ENCODE measurements at places on chromosomes 1 and 21. TPM values are rescaled to one million over a fixed set of nuclear protein-coding genes. Genes with fewer than 3 reads are reported as not detected.

Gene AMY1B
- total RNA-seq: not detected

Gene MYBPH
- total RNA-seq: not detected

Gene LCA5L
- total RNA-seq: 0.32 TPM

GRCh38 chr1:62508187-62508758, 71.4 kb downstream of the USP1 start:
- peaks cover 4% of the 10 kb centered on the region for H3K36me3 ChIP-seq
- no peak overlapping the region for H3K27ac ChIP-seq
- no peaks in the 10 kb centered on the region for H3K27me3 ChIP-seq
- DNase-seq: no peak
- no peak overlapping the region for H3K4me3 ChIP-seq
- no peaks in the 10 kb centered on the region for H3K4me1 ChIP-seq

Gene IL20
- total RNA-seq: not detected

GRCh38 chr1:1677718-1678580, 14.6 kb downstream of the SLC35E2B start:
- H3K27ac ChIP-seq: peak overlapping the region; percentile 90
- DNase-seq: peak; percentile 35
- H3K27me3 ChIP-seq: no peaks in the 10 kb centered on the region
- H3K36me3 ChIP-seq: peaks cover 7% of the 10 kb centered on the region

DNA sequence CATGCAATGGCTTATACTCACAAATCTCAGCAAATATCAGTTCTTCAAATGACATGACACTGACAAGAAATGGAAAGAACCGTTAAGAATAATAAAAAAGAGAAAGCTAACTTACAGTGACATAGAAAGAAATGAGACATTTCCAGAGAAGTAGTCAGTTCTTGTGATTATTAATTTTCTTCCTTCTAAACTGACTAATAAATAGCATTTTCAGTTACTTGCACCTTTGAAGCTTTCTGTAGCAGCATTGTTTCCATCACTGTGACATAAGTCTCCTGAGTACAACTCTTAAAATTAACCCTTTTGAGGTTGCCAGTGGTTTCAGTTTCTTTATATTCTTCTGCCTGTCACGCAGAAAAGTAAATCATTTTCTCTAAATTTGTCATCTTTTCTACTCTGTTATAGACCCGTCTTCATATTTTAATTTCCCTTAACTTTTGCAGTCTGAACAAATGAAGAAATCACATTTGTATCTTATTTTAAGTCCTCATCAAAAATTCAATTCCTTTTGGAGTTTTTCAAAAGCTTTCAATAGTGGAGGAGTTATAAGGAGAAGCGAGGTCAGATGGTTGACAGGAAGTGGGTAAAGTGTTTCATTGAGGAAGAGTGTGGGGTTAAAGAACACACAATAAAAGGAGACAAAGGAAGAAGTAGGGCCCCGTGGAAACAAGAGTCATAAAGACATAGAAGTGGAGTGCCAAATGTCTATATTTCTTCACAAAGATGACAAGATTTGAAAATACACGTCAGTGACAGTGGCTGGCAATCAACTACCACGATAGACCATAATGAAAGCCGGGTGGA, 57.9 kb upstream of the S1PR1 start:
- peak; percentile 29 for DNase-seq
- no peaks in the 10 kb centered on the region for H3K27me3 ChIP-seq
- H3K4me3 ChIP-seq: peak overlapping the region; percentile 81
- H3K36me3 ChIP-seq: peaks cover 4% of the 10 kb centered on the region
- peak overlapping the region; percentile 100 for H3K27ac ChIP-seq

DNA sequence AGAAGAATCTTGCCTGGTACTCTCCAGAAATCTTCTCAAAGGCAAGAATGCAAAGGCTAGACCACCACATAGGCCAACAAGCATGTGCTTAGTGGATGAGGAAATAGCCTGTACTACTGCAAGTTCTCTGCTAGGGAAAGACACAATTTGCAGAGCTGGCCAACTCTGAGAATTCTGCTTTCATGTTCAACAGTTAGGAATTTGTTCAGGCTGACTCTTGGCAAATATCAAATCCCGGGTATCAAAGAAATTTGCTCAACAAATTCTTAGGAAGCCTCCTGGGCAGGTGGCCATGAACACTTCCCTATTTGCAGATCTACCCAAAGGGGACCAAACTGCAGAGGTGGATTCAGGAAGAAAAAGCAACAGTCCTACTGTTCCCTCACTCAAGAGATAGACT, 15.0 kb upstream of the H3-3A start:
- H3K4me1 ChIP-seq: no peaks in the 10 kb centered on the region
- H3K4me3 ChIP-seq: no peak overlapping the region
- DNase-seq: no peak
- H3K27me3 ChIP-seq: peaks cover 5% of the 10 kb centered on the region
- no peaks in the 10 kb centered on the region for H3K36me3 ChIP-seq
- H3K27ac ChIP-seq: no peak overlapping the region

Gene ZNF683
- total RNA-seq: not detected

GRCh38 chr1:231318568-231318967, 19.1 kb downstream of the EXOC8 start:
- H3K27me3 ChIP-seq: peaks cover 1% of the 10 kb centered on the region
- H3K36me3 ChIP-seq: no peaks in the 10 kb centered on the region
- no peak overlapping the region for H3K27ac ChIP-seq
- no peak overlapping the region for H3K4me3 ChIP-seq

Gene PLXNA2
- 0.37 TPM for total RNA-seq

GRCh38 chr1:170669107-170669445, 5.1 kb downstream of the PRRX1 start:
- no peaks in the 10 kb centered on the region for H3K36me3 ChIP-seq
- peaks cover 8% of the 10 kb centered on the region for H3K4me1 ChIP-seq
- H3K27ac ChIP-seq: no peak overlapping the region
- H3K4me3 ChIP-seq: no peak overlapping the region
- no peak for DNase-seq

DNA sequence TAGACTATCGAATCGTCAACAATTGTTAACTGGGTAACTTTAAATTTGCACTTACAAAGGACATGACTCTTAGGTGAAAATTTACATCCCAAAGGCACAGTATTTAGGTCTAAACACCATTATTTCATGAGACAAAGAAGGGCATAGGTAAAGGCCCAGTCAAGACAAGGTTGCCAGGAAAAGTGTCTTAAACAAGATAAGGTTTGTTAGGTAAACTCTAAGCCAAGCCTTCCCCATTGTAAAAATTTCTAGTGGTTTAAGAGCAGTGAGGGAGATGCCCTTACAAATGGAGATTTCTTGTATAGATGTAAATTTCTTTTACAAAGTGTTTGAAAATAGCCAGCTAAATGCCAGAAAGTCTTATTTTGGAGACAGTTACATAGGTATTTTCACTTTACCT, 36.9 kb upstream of the FNBP1L start:
- H3K27me3 ChIP-seq: peaks cover 18% of the 10 kb centered on the region
- no peak overlapping the region for H3K4me3 ChIP-seq
- H3K27ac ChIP-seq: no peak overlapping the region
- H3K36me3 ChIP-seq: no peaks in the 10 kb centered on the region
- no peaks in the 10 kb centered on the region for H3K4me1 ChIP-seq

Gene SLC26A9
- total RNA-seq: not detected

Gene ADAR
- total RNA-seq: 282 TPM

Gene GJB4
- total RNA-seq: not detected

- H3K27ac ChIP-seq: no peak overlapping the region
- H3K27me3 ChIP-seq: peaks cover 3% of the 10 kb centered on the region
- H3K4me3 ChIP-seq: no peak overlapping the region
- DNase-seq: no peak
- H3K36me3 ChIP-seq: no peaks in the 10 kb centered on the region
Measured at GRCh38 chr1:168976267-168976666, 130.2 kb upstream of the ATP1B1 start.

GRCh38 chr1:202681736-202682420, 28.4 kb downstream of the SYT2 start:
- H3K4me3 ChIP-seq: no peak overlapping the region
- H3K27ac ChIP-seq: no peak overlapping the region
- H3K36me3 ChIP-seq: no peaks in the 10 kb centered on the region
- no peaks in the 10 kb centered on the region for H3K4me1 ChIP-seq

Gene RIPK4
- not detected for total RNA-seq

- no peaks in the 10 kb centered on the region for H3K27me3 ChIP-seq
- H3K4me1 ChIP-seq: no peaks in the 10 kb centered on the region
- no peaks in the 10 kb centered on the region for H3K36me3 ChIP-seq
- H3K27ac ChIP-seq: no peak overlapping the region
Measured at GRCh38 chr1:236997882-236998281, 6.4 kb downstream of the MT1HL1 start.

DNA sequence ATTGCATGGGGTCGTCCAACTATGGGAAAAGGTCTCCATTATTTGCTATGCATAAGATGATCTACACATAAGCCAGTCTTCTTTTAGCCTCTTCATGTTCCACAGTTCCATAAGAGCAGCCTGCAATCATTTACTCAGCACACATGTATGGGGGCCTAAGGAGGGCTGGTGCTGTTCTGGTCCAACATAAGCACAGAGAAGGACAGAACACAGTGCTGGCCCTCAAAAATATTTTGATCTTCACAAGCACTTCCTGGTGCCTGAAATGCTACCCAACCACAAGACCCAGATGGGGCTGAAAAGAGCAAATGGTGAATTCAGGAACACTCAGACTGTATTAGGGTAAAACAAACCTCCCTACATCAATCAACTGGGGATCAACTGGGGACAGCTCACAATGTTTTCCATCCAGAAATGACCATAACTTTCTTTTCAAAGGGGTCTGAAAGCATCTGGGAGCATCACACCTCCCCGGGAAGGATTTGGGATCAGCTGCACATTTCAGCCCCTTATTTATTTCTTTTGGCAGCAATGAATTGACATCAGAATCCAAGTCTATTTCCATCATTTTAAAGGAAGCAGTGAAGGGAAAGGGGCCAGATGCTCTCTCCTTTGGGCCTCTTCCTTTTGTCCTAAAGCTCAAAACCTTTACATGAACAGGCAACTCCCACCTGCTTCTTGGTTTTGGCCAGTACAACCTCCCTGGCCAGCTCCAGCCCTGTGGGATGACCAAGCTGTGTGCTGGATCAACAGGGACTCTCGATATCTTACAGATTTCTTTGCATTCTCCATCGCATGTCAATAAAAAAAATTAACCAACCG, 45.7 kb downstream of the KCNN3 start:
- no peaks in the 10 kb centered on the region for H3K27me3 ChIP-seq
- H3K36me3 ChIP-seq: no peaks in the 10 kb centered on the region
- no peak for DNase-seq
- no peaks in the 10 kb centered on the region for H3K4me1 ChIP-seq
- no peak overlapping the region for H3K27ac ChIP-seq

Gene MR1
- 13.8 TPM for total RNA-seq

- no peak for DNase-seq
- no peaks in the 10 kb centered on the region for H3K36me3 ChIP-seq
- H3K27ac ChIP-seq: no peak overlapping the region
Measured at GRCh38 chr1:201637282-201638079, 98.6 kb downstream of the NAV1 start.

Data from activated T-helper 2 cell treated with anti-CD3 and anti-CD28 coated beads, Interferon-gamma antibody, Interleukin-2, Interleukin-4, amounts not matched to agents 10 μg/mL and 5 μg/mL and 100 μg/mL, durations not matched to agents 14 hours and 24 hours and 36 hours (primary cell).